Daoy (cell line): ENCODE measurements at places on chromosomes 12 and 14. TPM values are rescaled to one million over a fixed set of nuclear protein-coding genes. Genes with fewer than 3 reads are reported as not detected.

The DLK1 gene
- total RNA-seq = 0.06 TPM in 1 of 2 replicates, not detected in the other

The INHBE gene
- 0.80 and 1.6 TPM in 2 replicates for total RNA-seq

The PMCH gene
- total RNA-seq = not detected in 2 replicates

The TDP1 gene
- total RNA-seq = 48.1 and 50.6 TPM in 2 replicates

The NEUROD4 gene
- not detected in 2 replicates for total RNA-seq

The MSI1 gene
- 0.33 and 3.1 TPM in 2 replicates for total RNA-seq

The C12orf56 gene
- 0.06 TPM in 1 of 2 replicates, not detected in the other for total RNA-seq

The SDR9C7 gene
- total RNA-seq = not detected in 2 replicates

The CPNE6 gene
- total RNA-seq = not detected in 2 replicates

The SERPINA10 gene
- not detected in 2 replicates for total RNA-seq

The CACNA2D4 gene
- 0.74 TPM in 1 of 2 replicates, not detected in the other for total RNA-seq

The P2RX2 gene
- not detected in 2 replicates for total RNA-seq

The AICDA gene
- not detected in 2 replicates for total RNA-seq

The NGDN gene
- total RNA-seq = 176 and 177 TPM in 2 replicates

The KRT71 gene
- total RNA-seq = not detected in 2 replicates

The RNF212B gene
- total RNA-seq = not detected in 2 replicates

The CEP170B gene
- 13.5 and 16.7 TPM in 2 replicates for total RNA-seq

The RTL1 gene
- not detected in 2 replicates for total RNA-seq

The DPPA3 gene
- not detected in 2 replicates for total RNA-seq

The SRGAP1 gene
- total RNA-seq = 0.91 and 1.7 TPM in 2 replicates

The B3GNT4 gene
- not detected in 2 replicates for total RNA-seq

The RNASE3 gene
- not detected in 2 replicates for total RNA-seq

The RHEBL1 gene
- total RNA-seq = 6.3 and 11.0 TPM in 2 replicates
